Stimulated activated CD4-positive, alpha-beta T cell treated with anti-CD3 and anti-CD28 coated beads, Interleukin-15, amount 100 ng/mL, for 48 hours (primary cell): ENCODE measurements at places on chromosomes 16 and 17.

DNA sequence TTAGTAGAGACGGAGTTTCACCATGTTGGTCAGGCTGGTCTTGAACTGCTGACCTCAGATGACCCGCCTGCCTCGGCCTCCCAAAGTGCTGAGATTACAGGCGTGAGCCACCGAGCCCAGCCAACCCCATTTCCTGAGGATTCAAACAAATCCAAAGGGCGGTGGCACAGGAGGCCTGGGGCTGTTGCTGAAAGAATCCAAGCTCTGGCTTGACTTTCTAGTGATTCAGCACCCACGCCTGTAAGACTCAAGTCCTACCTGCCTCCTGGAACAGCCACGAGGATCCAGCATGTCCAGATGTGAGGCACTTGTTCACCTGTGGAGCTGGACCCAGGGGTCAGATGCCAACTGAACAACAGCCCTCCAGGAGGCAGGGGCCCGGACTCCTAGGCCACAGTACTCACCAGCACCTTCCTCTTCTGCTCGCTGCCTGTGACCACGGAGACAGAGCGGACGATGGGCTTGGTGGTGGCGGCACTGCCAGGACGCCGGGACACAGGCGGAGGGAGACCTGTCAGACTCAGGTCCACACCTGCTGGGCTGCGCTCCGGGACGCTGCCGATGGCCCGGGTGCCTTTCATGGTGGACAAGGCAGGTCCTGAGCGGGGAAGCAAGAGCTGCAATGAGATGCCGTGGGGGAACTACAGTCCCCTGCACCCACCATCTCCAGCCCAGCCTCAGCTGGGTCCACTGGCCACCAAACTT, 3.1 kb downstream of the CEP131 start:
- no peak for DNase-seq

GRCh38 chr17:47801906-47802305, 19.7 kb downstream of the OSBPL7 start:
- DNase-seq = no peak

DNA sequence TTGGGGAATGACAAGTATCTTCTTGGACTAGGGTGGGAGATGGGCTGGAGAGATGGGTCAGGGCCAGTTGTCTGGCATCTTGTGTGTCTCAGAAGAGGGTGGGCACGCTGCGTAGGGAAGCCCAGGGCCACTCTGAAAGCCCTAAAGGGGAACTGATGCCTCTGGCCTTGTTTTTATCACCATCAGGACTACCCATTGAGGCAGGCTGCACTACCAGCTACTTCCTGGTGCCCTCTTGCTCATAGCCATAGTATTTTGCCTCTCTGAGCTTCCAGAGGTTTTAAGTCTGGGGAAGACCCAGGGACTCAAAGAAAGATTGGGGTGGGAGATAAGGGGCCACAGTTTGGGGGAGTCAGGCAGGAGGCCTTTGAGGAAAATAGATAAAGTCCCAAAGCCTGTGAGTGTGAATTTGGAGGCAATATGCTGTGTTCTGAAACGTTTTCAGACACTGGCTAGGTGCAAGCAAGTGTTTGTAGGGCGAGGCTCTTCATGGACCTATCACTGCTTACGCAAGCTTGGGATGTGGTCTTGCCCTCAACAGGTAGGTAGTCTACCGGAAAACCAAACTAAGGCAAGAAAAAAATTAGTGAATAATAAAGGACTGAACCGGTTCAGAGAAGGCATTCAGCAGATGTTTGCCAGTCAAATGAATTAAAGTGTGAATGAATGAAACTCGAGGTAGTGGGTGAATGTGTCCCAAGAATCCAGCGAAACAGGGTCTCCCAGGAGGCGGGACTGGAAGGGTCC, 688 bp upstream of the ITGB3 start:
- no peak for DNase-seq

GRCh38 chr17:47013341-47013740, 34.3 kb upstream of the RPRML start:
- DNase-seq = no peak

GRCh38 chr17:58330997-58331814, 2.6 kb upstream of the TSPOAP1 start:
- no peak for DNase-seq

DNA sequence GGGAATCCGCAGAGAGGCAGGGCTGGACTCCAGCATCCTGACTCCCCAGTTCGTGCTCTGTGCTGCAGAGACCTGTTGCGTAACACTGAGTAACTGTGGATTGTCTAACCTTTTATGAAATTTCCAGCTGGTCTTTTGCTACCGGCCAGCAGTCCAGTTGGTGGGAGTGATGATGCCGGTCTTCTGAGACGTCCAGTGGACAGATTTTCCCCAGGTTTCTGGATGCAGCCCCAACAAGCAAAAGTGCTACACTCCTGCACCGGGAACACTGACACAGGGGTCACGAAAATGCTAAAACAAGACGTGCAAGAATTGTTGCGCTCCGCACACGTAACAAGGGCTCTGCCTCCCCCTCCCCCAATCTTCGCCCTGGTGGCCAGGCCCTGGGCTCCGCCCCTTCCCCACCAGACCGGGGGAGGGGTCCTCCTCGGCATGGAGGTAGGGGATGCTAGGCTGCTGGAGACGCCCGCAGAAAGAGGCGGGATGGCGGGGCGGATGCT, 701 bp upstream of the MRC2 start:
- DNase-seq = no peak

GRCh38 chr17:56929362-56929969, 15.6 kb upstream of the TRIM25 start:
- no peak for DNase-seq

GRCh38 chr16:66273053-66273452, 93.4 kb upstream of the CDH5 start:
- no peak for DNase-seq

- no peak for DNase-seq
Observed at GRCh38 chr17:82838386-82839063, 1.3 kb downstream of the ZNF750 start.
